Activated naive CD8-positive, alpha-beta T cell treated with anti-CD3 and anti-CD28 coated beads for 36 hours (primary cell): ENCODE measurements at places on chromosomes 1 and 21.

DNA sequence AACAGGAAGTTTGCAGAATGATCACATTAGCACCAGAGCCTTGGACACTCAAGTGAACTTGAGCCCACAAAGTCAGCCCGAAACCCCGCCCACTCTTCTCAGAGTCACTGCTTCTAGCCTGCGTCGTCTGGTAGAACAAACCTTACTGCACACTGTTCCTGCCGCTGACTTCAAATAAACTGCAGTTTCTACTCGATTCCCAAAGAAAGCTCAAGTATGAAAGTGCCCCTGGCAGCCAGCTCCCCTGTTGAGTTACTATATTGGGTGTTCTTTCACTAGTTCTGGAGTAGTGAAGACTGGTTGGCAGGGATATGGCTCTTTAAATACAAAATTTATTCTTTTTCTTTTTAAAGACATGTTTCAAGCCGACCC, 164.7 kb downstream of the GALNT2 start:
- DNase-seq = no peak

DNA sequence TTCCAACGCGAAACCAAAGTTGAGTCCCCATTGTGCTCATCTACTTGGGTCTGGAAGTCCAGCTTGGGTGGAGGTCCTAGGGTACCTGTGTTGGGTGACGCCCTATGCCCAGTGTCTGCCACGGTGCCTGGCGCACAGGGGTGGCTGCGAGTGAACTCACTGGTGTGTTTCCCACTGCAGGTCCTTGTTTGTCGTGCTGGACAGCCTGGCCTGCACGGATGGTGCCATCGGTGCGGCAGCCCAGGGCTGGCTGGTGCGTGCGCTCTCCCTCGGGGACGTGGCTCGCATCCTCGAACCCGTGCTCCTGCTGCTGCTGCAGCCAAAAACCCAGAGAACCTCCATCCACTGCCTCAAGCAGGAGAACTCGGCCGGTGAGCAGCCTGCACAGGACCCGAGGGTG, 80.4 kb upstream of the MORC3 start:
- no peak for DNase-seq

DNA sequence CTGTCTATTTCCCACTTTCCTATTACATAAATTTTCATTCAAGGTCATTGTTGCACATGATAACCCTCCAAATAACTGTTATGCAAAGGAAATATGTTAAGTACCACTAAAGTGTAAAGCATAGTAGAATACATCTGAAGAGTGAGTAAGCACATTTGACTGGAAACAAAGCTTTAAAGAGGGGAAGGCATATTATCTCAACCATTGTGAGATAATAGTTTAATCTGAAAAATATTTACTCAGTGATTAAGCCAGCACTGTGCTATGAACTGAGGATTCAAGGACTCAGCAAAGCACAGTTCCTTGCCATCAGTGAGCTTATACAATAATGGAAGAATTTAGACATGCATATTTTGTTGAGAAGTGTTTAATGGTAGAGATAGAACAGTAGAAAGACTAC, 127.4 kb downstream of the HMCN1 start:
- DNase-seq = no peak

DNA sequence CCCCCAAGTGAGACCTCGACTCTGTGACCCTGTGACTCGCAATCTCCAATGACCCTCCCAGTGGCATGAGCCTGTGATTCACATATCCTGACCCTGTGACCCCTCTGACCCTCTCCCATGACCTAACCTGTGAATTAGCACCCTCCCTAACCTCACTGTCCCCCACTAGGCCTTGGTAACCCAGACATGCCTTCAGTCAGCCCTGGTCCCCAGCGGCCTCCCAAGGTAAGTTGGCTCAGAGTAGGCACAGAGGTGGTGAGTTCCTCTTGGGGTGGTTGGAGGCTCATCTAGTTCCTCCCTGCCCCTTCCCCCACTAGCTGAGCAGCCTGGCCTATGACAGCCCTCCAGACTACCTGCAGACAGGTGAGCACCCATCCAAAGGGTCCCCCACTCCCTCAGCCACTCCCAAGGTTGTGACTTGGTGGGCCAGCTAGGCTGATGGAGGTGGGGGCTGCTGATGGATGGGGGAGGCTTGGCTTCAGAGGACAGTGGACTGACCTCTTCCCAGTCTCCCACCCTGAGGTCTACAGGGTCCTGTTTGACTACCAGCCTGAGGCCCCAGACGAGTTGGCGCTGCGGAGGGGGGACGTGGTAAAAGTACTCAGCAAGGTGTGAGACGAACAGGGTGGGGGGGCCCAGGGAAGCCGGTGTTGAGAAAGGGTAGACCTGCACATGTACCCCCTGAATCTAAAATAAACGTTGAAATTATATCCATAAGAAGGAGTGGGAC, 1.6 kb downstream of the SH3D21 start:
- DNase-seq = no peak

DNA sequence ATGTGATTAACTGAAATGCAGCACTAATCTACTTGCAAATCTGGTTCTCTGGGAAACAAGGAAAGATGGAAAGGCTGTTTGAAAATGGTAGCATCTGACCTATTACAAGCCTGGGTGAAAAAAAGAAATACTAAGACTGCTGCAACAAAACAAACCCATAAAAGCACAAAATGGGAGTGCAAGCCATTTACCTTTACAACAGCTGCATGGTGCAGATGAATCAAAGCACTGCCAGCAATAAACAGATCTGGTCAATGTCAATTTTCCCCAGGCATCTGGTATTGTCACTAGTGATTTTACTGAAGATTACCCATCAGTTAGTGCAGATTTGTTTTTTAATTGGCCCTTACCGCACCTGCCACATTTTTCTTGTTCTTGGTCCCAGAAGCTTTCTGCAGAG, 1341.7 kb downstream of the PLA2G4A start:
- DNase-seq = no peak

DNA sequence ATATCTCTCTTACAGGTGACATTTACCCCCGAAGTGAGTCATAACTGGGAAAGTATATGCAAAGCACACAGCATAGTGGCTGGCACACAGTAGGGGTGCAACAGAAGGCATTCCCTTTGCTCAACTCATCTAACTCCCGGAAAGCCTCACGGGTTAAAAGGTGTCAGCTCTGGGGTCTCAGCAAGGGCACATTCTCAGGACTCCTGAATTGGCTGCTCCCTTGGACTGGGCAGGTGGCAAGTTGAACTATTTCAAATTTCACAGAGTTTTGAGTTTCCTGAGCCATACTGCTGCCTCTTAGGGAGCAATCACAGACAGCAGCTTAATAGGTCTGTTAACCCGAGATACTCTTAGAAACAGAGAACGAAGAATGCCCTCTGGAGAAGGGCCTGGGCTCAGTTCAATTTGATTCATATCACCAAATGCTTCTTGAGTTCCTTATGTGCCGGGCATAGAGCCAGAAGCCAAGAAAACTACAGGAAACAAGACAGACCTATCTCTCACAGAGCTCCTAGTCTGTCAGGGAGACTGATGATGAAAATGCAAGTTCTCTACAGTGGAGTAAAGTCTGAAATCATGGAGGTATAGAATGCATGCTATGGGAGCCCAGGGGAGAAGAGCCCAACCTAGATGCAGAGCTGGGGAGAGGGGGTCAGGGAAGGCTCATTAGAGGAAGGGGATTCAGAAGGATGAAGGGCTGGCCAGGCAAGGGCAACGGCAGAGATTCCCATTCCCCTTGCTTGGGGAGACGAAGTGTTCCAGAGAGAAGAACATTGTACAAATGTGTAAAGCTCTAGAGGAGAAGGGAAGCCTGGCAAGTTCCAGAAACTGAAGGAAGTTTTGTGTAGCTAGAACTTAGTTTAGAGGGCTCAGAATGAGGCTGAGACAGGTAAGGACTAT, 143.9 kb upstream of the HMGB4 start:
- no peak for DNase-seq

- peak; percentile 1 for DNase-seq
Observed at GRCh38 chr1:77126307-77126706, 92.9 kb downstream of the PIGK start.

DNA sequence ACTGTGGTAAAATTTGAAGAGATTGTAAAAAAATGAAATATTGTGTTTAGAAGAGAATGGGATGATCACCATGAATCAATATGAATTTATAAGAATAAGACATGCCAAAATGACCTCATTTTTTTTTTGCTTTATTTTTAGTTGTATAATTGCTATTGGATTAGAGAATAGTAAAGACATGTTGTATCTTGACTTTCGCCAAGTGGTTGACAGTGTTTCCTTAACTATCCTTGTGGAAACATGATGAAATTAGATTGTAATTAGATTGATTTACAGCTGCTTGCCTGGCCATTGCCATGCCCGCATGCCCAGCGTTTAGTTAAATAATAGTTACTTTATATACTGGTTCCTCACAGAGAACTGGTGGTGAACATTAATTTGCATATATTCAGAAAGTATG, 154.9 kb downstream of the MAGI3 start:
- DNase-seq = no peak

DNA sequence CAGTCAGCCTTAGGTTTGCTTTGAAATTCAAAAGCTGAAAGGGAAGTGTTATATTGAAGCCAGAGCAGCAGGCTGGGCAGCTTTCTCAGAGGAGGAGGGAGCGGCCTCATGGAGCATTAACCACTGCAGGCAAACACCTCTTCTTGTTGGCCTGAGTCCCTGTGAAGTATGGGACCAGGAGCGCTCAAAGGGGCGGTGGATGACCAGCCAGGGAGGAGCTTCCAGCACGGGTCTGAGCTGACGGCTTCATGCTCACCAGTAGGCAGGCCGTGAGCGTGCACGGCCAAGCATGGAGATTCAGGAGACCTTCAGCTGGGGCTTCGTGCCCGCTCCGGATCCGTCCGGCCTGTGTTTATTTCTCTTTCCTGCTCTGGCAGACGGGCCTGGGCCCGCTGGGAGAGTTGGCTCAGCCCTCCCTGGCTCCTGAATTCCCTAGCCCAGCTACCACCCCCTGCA, 245.2 kb downstream of the TRABD2B start:
- no peak for DNase-seq

- DNase-seq = no peak
Observed at GRCh38 chr1:11923069-11923826, 3.0 kb downstream of the KIAA2013 start.

DNA sequence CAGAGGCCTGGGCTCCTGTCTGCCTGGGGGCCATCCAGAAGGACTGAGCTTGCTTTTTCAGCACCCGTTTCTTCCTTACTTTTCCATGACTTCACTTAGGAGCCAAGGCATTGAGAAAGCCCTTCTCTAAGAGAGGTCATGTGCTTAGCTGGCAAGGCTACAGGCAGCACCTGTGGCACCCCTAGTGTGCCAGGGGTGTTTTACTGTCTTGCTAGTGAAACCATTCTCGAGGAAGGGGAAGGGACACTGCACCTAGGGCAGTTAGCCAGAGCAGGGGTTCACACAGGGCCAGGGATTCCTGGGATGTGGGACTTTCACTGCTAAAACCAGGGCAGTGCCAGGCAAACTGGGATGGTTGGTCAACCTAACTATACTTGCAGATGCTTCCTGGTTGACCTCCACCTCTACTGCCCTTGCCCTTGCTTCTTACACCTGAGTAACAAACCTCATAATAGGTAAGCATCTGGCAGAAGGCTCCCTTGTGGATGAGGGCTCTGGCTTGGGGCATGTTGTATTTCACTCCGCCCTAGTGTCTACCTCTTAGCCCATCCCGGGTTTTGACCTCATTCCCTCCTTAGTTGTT, 69.2 kb downstream of the NOS1AP start:
- DNase-seq = no peak

- DNase-seq = no peak
Observed at GRCh38 chr21:31233711-31234110, 110.3 kb downstream of the TIAM1 start.

DNA sequence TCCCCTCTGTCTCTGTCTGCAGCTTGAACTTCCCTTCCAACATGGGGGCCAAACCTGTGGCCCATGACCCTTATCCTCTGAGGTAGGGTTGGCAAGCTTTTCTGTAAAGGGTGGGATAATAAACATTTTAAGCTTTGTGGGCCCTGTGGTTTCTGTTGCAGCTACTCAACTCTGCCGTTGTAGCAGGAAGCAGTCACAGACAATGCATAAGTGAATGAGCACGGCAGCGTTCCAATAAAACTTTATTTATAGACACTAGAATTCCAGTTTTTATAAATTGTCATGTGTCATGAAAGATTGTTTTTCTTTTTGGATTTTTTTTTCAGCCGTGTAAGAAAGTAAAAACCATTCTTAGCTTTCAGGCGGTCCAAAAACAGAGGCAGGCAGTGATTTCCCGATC, 18.2 kb upstream of the CDK18 start:
- DNase-seq = no peak

GRCh38 chr1:205930195-205930577, 13.1 kb downstream of the SLC26A9 start:
- no peak for DNase-seq

GRCh38 chr1:211487082-211487481, 4.9 kb downstream of the RD3 start:
- DNase-seq = no peak

GRCh38 chr1:9836632-9836960, 12.8 kb upstream of the CLSTN1 start:
- no peak for DNase-seq

- DNase-seq = no peak
Observed at GRCh38 chr21:33063907-33064622, 5.9 kb upstream of the OLIG1 start.

- DNase-seq = peak; percentile 50
Observed at GRCh38 chr1:54376430-54377039, 29.7 kb downstream of the SSBP3 start.

DNA sequence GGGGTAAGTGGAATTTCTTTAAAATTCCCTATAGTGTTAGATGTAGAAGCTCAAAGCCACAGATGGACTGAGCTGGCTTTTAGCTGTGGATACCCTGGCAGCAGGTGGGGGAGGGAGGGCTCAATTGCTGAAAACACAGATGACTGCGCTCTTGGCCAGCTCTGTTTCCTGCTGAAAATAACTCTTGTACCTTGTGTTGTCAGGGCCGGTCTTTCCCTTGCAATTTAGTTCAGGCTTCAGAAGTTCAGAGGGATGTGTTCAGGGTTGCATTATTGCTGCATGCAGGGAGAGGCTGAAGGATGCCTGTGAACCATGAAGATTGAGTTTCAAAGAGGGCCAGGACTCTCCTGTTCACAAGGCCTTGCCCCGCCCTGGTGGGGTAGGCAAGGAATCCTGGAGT, 58.1 kb upstream of the GCLM start:
- DNase-seq = no peak

GRCh38 chr1:220983877-220984635, 104.8 kb downstream of the HLX start:
- DNase-seq = no peak
